ENCODE measurements at places on chromosomes 4 and X.
A peak's percentile ranks its signal among the peaks of the same experiment; 100 is the strongest.

- no peak for ATAC-seq
Observed at GRCh38 chr4:139658185-139658584, 7.4 kb upstream of the MGST2 start.

DNA sequence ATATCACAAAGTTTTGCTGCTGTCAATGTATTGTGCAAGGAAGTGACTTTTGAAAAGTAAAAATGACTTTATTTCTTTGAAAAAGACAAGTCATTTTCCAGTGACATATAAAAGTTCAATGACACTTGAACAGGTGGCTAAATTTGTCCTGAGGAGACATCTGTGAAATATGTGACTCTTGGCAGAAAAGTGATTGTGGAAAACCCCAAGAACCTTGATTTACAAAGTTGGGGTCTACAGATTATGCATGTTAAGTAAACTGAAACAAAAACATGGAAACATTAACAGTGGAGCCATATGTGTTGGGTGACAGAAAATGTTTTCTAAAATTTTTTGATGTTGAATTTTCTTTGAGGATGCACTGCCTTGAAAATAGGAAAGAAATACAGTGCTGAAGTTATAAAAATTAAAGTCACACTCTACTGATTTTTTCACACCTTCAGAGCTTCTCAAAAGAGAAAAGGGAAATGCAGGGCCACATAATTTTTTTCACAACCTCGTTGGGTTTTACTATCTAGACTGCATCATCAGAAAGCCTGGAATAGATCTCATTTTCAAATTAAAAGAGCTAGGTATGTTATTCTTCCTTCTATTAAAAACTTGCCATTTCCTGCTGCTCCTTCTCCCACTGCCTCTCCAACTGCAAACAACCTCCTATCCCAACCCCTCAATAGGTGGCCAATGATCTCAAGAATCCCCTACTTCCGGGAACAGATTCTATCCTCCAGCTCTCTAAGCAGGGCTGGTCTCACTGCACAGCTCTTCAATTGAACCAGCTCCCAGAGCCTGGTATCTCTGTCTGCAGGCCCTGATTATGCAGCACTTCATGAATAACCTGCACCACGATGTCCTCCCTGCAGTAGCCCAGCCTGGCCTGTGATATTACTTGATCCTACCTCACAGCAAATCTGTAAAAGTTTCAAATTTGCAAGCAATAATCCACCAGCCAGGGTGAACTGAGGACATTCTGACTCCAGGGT, 570.8 kb upstream of the CPEB2 start:
- no peak for ATAC-seq

GRCh38 chr4:156475322-156475721, 496.3 kb downstream of the PDGFC start:
- ATAC-seq: no peak

DNA sequence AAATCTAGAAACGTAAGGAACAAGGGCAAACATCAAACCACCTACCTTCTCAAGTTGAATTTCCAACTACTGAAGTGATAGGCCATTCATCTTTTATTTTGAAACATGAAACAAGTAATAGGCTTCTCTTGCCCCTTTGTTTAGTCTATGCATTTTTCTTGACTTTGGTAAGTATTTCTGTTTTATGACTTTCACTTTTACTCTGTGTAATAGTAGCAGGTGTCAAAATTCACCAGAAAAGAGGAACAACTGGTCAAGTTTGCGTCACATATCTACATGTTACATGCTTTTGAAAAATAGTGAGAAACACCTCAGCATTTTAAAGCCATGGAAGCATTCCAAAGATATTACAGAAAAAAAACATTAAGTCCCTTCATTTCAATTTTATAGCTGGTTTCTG, 157.1 kb upstream of the FTHL17 start:
- peak; percentile 90 for ATAC-seq

GRCh38 chrX:101605146-101605545, 12.7 kb downstream of the ARMCX6 start:
- ATAC-seq: no peak

DNA sequence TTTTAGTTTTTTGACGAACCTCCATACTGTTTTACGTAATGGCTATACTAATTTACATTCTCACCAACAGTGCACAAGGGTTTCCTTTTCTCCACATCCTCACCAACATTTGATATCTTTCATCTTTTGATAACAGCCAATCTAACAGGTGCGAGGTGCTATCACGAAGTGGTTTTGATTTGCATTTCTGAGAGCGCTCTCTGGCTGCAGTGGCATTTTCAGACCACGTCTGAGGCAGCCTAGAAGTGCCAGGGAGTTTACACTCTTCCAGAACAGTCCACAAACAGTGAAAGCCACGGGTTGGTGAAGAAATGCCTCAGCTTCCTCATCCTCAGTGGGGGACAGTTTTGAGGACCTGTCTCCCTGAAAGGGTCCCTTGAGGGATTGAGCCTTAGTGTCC, 471.0 kb downstream of the BCOR start:
- ATAC-seq: no peak

- no peak for ATAC-seq
Observed at GRCh38 chrX:151765026-151765425, 30.5 kb downstream of the CNGA2 start.

GRCh38 chr4:42391981-42392380, 5.3 kb upstream of the SHISA3 start:
- ATAC-seq: no peak

DNA sequence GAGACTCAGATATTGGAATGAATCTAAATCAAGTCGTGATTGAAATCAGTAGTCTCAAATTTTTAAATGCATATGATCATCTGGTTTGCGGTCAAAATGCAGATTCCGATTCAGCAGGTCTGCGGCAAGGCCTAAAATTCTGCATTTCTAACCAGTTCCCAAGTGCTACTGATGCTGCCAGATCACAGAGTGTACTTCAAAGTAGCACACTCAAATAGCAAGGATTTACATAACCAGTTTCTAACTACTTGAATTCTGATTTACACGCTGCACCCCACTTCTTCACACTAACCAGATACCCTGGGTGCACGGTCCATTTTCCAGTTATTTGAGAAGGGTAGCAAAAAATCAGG, 752 bp downstream of the MBTPS2 start:
- no peak for ATAC-seq

DNA sequence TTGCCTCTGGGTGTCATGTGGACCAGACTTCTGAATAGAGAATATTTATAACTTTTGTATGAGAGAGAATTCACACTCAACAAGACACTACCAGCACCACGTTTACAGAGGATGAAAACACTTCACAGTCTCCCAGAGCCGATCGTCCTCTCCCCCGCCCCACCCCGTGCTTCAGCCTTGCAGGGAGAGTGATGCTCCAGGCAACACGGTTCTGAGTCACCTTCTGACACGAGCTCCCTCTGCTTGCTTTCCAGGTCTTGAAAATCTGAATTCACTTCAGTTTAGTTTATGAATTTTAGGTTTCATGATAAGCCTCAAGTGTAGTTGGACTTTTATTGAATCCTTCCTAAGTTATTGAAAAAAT, 59.8 kb downstream of the CPLX1 start:
- no peak for ATAC-seq

GRCh38 chr4:6633091-6633906, 7.2 kb upstream of the MRFAP1 start:
- ATAC-seq: no peak

GRCh38 chr4:2330091-2331042, 68.5 kb upstream of the MXD4 start:
- no peak for ATAC-seq

GRCh38 chr4:1006856-1007255, 4.6 kb upstream of the FGFRL1 start:
- ATAC-seq: no peak

DNA sequence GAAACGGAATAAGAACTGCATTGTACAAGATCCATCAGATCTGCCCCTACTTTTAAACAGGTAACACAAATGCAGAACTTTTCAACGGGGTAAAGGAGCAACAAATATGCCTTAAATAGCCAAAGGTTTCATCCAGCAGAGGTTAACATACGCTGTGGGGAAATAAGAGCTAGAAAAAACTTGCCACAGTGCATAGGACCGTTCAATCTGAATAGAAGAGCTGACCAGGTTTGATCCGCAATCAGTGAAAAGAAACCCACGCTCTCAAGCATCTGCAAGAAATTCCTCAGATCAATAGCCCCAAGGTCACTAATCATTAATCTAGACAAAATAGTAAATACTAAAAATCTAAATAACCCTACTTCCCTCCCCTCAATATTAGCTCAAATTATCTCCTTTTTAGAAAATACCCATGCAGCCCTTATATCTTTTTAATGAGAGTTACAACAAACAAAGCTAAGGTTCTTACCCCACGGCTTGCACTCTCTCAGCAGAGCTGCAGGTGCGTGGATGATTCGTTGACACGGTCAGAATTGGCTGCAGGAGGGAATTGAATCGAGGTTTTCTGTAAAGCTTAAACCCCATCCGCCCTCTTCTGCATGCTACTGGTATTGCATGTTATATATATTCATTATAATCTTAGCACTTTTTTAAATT, at the start of gene TLR10:
Gene TLR10, minus strand, starts transcription at position 539 of the 657 bp plus-strand sequence. CDS start 7,400 bp downstream, outside the sequence.
- ATAC-seq: peak; percentile 86

DNA sequence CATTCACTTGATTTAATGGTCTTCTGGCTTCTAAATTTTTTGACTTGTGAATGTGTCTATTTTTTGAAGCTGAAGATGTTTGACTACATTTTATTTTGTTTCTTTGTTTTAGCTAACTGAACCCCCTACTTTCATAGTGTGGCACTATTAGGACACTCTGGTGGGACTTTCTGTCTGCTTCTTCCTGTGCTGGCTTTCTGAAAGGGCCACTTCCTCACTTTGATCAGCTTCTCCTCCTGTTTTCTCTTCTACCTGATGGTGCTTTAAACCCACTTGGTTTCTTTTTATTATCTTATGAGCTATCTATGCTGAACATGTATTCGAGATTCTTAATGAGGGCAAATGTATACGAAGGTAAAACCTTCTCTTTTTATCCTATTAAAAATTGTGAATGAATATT, 186.1 kb upstream of the CASK start:
- no peak for ATAC-seq
